ENCODE measurements at places on chromosomes 13 and 19.

- DNase-seq = no peak
Observed at GRCh38 chr19:39906283-39906682, 28.2 kb downstream of the FCGBP start.

- DNase-seq = no peak
Observed at GRCh38 chr19:29248332-29248844, 35.4 kb upstream of the UQCRFS1 start.

DNA sequence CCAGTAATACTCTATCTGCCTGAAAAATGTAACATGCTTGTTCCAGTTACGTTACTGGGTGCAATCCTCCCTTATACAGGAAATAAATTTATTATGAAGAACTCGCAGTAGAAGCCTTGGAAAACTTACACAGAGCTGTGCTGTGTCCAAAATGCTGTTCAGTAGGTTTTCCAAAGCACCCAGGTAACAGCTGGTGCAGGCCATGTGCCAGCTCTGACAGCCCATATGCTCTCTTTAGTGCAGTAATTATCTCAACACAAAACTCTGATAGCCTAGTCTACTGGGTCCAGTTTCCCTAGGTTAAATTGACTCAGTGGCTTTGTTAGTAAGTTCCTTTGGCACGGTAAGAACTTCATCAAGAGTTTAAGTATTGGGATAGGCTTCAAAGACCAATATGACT, 120.7 kb upstream of the OBI1 start:
- DNase-seq = no peak

- DNase-seq = no peak
Observed at GRCh38 chr13:73822668-73823592, 311.3 kb downstream of the KLF12 start.

DNA sequence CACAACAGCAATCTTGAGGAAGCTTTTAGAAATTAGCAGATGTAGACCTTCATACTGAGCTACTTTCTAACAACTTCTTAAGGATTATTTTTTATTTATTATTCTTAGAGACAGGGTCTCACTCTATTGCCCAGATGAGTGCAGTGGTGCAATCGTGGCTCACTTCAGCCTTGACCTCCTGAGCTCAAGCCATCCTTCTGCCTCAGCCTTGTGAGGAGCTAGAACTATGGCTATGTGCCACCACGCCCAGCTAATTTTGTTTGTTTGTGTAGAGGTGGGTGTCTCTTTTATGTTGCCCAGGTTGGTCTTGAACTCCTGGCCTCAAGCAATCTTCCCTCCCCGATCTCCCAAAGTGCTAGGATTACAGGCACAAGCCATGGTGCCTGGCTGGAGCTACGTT, 200.6 kb downstream of the TSHZ3 start:
- DNase-seq = no peak

DNA sequence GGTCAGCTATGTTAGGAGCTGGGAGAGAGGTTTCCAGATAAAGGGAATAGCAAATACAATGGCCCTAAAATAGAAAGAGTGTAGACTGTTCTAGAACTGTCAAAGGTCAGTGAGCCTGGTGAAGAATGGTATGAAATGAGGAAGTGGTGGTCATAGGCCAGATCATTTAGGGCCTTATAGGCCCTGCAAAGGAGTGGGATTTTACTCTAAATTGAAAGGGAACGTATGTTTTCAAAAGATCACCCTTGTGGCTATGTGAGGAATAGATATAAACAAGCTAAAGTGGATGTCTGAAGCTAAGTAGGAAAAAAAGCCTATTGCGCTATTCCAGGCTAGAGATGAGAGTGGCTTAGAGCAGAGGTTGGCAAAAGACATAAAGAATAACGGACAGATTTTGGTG, 70.7 kb upstream of the TDRD3 start:
- no peak for DNase-seq

GRCh38 chr19:16702123-16702522, 17.5 kb upstream of the NWD1 start:
- no peak for DNase-seq

DNA sequence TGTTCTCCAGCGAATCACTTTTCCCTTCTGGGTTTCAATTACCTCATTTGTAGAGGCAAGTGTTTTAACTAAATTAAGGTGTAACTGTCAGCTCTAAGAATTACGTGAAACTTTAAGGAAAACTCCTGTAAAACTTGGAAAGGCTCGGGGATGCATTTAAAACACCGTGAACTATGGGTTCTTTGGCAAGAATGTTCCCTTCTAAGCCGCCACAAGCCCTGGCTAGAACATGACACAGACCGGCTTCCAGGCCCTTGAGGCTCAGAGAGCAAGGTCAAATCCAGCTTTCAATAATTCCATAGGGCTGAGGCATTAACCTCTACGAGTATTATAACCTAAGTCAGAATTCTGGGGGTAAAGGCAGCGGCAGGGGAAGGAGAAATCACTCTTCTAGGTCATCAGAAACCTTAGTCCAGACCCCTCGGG, 685 bp downstream of the VWA8 start:
- no peak for DNase-seq

GRCh38 chr19:2303211-2303798, 4.6 kb downstream of the LINGO3 start:
- DNase-seq = no peak

DNA sequence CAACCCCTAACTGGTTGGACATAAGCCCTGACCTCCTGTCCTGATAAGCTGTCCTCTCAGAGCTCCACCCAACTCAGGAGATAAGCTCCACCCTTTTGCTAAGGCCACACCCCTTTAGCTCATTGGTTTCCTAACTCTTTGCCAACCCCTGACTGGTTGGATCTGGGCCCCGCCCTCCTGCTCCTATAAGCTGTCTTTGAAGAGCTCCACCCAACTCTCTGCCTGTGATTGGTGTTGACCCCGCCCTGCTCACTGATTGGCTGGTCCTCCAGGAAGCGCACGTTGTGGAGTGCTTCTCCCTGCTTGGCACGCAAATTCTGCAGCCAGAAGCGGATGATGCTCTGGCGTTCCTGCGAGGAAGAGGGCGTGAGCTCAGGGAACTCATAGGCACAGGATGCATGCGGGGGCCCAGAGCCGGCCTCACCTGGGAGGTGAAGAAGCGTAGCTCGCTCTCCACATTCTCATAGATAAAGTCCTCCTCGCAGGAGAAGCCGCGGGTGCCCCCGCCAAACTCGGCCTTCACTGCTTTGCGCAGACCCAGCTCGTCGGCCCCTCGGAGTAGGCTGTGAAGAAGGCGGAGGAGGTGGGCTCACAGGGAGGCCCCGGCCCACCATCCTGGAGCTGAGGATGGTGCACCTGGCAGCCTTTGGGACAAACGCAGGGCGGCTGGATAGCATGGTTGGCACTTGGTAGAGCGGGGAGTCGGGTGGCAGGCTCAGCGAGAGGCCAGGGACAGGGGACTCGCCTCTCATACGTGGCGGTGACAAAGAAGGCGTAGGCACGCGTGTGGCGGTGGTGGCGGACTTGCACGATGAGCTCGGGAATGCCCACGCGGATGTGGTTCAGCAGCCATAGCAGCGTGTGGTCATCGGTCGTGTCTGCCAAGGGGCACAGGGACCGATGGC, 1.7 kb downstream of the ANO8 start:
- no peak for DNase-seq

GRCh38 chr13:60572855-60573254, 175.8 kb downstream of the TDRD3 start:
- DNase-seq = no peak

DNA sequence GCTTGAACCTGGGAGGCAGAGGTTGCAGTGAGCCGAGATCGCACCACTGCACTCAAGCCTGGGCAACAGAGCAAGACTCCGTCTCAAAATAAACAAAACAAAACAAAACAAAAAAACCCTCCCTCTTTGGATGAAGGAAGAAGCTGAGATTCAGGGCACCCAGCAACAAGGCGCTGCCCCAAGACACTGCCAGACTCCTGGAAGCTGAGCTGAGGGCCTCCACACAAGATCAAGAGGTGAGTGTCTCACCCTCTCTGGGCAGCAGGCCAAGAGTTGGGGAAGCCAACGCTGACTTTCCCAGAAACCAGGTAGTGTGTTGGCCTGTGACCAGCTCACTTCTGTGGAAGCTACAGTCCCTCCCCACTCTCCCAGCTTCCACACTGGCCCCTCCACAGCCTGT, 3.7 kb upstream of the TYROBP start:
- no peak for DNase-seq

DNA sequence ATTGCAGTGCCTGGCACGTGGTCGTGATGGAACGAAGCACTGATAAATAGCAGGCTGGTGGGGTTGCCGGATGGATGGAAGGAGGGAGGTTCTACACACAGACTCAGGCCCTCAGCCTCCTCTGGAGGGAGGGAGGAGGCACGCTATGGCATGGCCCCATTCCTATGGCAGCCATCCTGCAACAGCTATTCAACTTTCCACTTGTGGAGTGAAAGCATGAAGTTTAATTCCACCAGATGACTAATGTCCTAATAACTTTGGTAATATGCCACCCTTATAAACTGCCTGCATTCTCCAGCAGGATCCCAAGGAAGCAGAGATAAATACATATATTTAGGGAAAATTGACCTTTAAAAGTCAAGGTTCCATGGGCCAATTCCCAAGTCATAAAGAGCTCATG, 92.4 kb downstream of the KL start:
- no peak for DNase-seq

GRCh38 chr13:23858546-23858945, 30.7 kb downstream of the MIPEP start:
- DNase-seq = no peak

- no peak for DNase-seq
Observed at GRCh38 chr19:57620673-57621348, 6.8 kb downstream of the ZNF134 start.

DNA sequence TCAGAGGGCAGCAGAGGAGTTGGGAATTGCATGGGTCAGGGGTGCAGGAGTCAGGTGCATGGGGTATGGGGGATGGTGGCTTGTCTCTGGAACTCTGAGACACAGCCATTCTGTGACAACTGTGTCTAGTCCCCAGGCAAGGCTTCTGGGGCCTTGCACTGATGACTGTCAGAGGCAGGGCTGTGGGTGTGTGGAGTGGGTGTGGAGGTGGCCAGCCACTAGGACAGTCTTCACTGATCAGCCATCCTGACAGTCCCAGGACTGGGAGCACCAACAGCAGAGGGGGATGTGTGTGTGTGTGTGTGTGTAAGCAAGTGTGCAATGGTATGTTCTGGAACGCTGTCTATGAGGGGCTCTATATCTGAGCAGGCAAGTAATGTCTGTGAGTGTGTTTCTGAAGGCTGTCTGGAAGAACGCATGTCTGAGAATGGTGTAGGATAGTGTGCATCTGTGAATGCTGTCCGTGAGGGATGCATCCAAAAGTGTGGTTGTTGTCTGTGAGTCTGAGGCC, 5.4 kb downstream of the NUMBL start:
- no peak for DNase-seq

DNA sequence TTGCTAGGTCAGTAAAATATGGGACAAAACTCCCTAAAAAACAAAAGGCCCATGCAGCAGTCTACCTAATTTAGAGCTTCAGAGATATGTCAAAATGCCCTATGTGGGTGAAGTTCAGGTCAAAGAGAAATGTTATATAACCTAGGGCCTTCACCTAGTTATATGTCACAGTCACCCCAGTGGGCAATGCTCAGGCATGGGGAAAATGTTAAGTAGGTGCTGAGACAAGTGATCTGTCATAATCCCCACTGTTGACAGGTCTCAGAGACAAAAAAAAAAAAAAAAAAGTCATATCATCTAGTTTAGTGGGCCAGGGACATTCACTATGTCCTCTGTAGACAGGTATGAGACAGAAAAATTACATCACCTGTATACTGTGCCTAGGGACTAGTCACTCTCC, 128.6 kb upstream of the ZNF91 start:
- no peak for DNase-seq

- no peak for DNase-seq
Observed at GRCh38 chr13:63288576-63288975, 1872.9 kb upstream of the PCDH20 start.

DNA sequence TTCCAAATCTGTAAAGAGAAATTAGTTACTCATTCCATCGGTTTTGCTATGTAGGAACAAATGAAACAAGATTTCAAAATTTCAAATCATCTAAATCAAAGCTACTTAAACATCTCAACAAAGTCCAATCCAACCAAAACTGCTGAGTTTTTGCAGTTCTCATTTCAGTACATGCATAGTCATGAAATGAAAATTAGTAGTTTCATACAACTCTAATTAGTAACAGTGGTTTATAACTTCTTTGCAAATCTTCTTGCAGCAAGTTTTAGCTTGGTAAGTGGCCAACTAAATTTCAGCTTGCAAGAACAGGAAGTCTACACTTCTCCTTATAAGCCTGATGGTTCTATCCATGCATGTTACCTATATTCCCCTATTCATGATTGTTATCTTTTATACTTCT, 75.6 kb downstream of the SPRY2 start:
- DNase-seq = no peak

- DNase-seq = peak; percentile 89
Observed at GRCh38 chr19:51799034-51799773, 4.2 kb downstream of the FPR3 start.

DNA sequence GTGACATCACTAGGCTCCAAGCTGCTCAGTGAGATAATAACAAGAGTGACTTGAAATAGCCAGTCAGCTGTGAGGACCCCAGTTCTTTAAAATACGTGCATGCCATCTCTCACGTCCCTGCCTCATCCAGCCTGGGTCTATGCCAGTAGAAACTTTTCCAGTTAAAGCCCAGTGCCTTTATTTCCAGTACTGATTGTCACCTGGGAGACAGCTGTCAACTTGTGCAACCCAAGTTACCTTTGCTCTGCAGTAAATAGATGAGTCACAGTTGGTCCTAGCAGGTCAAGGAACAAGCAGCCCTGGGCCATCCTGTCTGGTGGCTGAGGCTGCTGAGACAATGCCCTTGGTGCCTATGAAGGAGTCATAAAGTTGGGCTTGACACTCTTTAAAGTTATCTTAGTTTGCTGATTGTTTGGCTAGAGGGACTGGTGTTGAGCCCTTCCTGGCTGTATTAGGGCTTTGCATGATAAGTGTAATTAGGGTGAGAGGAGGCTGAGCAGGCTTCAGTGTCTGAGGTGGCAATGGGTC, 228.7 kb downstream of the LACC1 start:
- no peak for DNase-seq

- no peak for DNase-seq
Observed at GRCh38 chr13:62250501-62251201, 835.0 kb upstream of the PCDH20 start.

GRCh38 chr13:48055712-48056111, 18.2 kb downstream of the NUDT15 start:
- DNase-seq = no peak

DNA sequence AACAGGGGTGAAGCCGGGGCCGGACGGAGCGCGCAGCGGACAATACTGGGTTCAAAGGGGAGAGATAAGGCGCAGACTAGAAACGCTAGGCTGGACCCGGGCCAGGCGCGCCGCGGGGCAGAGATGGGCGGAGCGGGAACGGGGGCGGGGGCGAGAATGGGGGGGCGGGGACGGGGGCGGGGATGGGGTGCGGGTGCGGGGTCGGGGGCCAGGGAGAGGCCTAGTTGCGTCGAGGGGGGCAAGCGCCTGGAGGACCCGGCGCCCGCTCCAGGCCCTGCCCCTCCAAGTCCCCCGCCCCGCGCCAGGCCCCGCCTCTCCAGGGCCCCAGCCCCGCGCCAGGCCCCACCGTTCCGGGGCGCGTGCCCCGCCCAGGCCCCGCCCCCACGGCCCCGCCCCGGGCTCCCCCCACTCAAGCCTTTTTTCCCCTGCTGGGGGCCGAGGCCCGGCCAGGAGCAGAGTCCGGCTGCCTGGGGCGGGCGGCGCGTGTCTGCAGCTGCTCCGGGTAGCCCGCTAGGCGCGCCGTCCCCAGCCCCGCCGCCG, at the start of gene CERS4:
CERS4 (plus strand) TSS at position 449 of the 540 bp plus-strand sequence. CDS start 41,707 bp downstream, outside the sequence.
- peak; percentile 85 for DNase-seq

Measured in ovary (tissue), 10 donors.